ENCODE measurements at places on chromosomes 6 and 20.

- no peak for DNase-seq
Measured at GRCh38 chr6:135277422-135277821, 96.3 kb downstream of the MYB start.

DNA sequence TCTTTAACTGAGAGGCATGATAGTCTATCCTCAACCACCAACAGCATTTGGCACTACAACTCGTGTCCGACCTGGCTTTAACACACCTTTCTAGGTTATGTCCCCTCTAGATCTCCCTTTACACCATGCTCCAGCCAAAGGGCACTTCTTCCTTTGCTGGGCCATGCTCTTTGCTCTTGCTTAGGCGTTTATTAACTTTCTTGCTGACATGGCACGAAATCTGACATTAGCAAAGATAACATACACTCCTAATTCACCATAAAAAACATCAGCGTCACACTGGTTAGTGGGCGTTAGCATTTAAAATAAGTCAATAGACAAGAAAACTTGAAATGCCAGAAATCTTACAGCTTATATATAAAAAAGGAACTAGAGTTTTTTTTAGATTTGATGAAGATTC, 47.3 kb upstream of the ADGRG6 start:
- no peak for DNase-seq

GRCh38 chr6:7324520-7324919, 11.5 kb upstream of the SSR1 start:
- DNase-seq, result no peak

DNA sequence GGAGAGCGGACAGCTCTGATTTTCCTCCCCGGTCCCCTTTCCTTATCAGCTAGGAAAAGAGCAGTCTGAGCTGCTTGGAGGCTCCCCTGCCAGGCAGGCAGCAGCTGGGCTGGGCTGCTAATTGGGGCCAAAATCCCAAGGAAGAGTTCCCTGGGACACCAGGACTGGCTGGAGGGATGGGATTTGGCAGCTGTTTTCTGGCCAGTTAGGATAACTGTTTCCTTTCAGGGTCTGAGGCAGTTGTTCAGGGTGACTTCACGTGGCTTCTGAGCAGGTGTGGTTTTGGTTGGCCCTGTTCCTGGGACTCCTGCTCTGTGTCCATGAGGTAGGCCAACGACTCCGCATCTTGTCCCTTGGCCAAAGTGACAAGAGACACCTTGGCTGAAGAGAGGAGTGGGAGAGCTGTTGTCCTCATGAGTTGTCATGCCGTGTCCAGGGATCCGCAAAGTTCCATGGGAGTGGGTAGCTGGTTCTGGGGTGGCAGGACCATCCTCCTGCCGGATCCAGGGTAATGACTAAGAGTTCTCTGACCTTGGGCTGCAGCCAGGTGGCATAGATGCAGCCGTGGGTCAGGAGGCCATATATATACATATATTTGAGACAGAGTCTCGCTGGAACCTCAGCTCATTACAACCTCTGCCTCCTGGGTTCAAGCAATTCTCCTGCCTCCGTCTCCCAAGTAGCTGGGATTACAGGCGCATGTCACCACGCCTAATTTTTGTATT, 21.2 kb downstream of the MRPS18A start:
- no peak for DNase-seq

- peak; percentile 47 for DNase-seq
Measured at GRCh38 chr6:140921366-140922226, 1211.1 kb upstream of the GJE1 start.

- DNase-seq, result no peak
Measured at GRCh38 chr20:36644706-36645095, 1.3 kb downstream of the SLA2 start.

GRCh38 chr20:47610247-47610944, 108.7 kb downstream of the NCOA3 start:
- DNase-seq, result no peak

DNA sequence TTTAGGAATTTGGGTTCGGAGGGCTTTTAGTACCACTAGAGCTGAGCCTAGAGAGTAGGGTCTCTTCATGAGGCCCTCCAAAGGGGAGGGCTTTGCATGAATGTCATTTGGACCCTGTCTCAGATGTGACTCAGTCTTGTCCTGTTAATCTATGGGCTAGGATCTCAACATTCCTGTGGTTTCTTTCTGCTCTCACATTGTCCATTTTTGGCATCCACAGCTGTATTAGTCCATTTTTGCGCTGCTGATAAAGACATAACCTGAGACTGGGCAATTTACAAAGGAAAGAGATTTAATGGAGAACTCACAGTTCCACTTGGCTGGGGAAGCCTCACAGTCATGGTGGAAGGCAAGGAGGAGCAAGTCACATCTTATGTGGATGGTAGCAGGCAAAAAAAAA, 61.0 kb downstream of the CRYBG1 start:
- DNase-seq, result no peak

DNA sequence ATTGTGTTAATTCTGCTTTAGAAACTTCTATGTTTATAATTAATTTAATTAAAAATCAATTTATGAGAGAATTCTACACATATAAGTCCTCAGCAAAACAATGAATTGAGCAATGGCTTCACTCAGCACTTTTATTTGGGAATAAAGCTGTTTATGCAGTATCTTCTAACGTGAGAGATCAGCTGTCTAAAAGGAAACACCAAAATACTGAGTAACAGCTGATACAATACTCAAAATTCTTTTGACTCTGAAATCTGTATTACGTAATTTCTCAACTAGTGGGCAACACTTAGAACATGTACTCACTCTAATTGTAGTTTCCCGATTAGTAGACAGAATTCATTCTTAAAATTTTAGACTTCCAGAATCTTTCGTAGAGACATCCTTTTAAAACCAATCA, 49.8 kb downstream of the MAP3K7 start:
- no peak for DNase-seq

DNA sequence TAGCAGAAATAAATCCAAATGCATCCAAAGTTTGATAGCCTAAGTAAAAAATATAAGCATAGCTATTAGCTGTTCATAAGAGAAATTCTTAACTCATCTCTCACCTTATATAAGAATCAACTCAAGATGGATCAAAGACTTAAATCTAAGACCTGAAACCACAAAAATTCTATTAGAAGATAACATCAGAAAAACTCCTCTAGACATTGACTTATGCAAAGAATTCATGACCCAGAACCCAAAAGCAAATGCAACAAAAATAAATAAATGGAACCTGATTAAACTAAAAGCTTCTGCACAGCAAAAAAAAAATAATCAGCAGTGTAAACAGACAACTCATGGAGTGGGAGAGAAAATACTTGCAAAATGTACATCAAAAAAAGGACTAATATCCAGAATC, 184.3 kb downstream of the TFAP2A start:
- DNase-seq, result no peak

GRCh38 chr20:53941680-53942471, 128.5 kb downstream of the BCAS1 start:
- peak; percentile 61 for DNase-seq

- DNase-seq, result no peak
Measured at GRCh38 chr6:100184473-100184872, 190.4 kb upstream of the MCHR2 start.

DNA sequence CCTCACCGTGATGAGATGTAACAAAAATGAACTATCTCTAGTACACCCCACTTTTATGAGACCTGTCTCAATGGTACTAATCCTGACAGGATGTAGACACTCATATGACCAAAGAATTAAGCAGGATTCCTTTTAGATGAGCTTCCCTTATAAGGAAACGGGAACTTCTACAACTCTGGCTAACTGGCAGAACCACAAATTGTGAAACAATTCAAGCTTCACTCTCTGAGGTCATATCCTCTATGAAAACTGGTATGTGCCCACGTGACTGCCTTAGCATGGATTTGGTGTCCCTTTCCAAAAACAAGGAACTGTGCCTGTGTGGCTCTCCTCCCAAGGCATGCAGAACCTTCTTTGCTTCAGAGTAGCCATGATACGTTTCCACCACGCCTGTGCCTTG, 14.1 kb upstream of the CPNE5 start:
- no peak for DNase-seq

GRCh38 chr20:41095110-41095969, 42.0 kb upstream of the PLCG1 start:
- DNase-seq, result peak; percentile 63

- DNase-seq, result no peak
Measured at GRCh38 chr6:20319520-20320357, 81.9 kb upstream of the E2F3 start.

DNA sequence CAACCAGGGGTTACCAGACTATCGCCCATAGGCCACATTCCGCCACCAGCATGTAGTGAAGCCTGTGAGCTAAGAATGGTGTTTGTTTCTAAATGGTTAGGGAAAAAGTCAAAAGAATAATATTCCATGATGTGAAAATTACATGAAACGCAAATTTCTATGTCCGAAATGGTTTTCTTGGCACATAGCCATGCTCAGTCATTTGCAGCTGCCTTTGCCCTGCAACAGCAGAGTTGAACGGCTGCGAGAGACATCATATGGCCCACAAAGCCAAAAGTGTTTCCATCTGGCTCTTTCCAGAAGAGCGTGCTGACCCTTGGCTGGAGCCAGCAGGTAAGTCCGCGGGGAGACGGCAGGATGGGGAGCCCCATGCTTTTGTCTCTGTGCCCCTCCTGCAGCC, 60.7 kb downstream of the FAM120B start:
- no peak for DNase-seq

- DNase-seq, result no peak
Measured at GRCh38 chr20:7057611-7058010, 290.1 kb downstream of the BMP2 start.

DNA sequence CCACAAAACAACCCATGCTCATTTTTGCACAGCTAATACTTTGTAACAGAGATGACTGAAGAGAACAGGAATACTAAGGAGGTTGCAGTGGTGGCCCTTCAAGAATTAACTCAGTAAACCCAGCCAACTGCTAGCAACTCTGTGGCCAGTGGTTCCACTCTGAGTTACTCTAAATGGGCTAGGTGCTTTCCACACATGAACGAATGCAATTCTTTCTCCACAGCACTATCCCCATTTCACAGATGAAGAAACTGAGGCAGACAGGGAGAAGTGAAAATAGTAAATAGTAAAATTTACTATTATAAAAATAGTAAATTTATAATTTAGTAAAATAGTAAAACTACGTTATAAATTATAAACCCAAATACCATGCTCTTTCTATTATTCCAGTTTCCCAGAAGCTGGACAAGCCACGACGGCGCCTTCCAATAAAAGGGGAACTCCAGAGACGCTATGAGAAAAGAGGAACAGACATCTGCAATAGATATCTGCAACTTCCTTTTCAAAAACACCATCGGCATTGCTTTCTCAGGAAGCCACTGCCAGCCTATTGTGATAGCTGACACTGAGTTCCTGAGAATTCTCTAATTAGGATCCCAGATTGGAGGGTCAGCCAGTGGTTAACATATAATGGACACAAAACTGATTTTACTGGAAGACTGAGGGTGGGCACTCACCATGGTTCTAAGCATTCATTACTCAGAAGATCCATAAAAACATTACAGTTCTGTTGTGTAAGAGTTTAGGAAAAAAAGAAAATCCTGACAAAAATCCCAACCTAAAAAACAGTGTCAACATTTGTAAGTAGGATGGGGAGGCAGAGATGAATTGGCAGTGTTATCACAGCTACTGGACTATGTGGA, 16.2 kb downstream of the FKBP1A start:
- DNase-seq, result no peak

GRCh38 chr6:92468066-92468465, 951.3 kb downstream of the EPHA7 start:
- DNase-seq, result no peak

DNA sequence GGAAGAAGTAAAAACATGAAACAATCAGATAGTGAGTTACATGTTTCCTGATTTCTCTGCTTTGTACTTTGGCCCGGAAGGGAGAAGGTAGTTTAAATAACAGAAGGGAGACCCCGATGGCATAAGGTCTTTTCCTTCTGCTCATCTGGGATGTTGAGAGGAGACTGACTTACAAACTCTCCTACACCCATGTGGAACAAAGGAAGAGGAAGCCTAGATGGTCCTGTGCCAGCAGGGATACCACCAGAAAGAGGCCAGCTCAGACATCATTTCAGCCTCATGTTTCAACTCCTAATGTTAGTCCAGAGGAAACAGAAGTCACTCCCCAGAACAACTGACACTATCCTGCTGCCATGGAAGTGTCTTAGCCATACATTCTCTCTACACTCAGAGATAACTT, 250.7 kb upstream of the NOX3 start:
- DNase-seq, result no peak

- DNase-seq, result peak; percentile 68
Measured at GRCh38 chr6:27592481-27593199, 119.7 kb upstream of the ZNF184 start.

GRCh38 chr6:20441921-20442320, 40.2 kb downstream of the E2F3 start:
- no peak for DNase-seq
